Gastroesophageal sphincter (tissue), 4 donors: ENCODE measurements at places on chromosomes 3 and 15. TPM values are rescaled to one million over a fixed set of nuclear protein-coding genes. Genes with fewer than 3 reads are reported as not detected.

TERC gene
- total RNA-seq: 49.0 TPM

DNA sequence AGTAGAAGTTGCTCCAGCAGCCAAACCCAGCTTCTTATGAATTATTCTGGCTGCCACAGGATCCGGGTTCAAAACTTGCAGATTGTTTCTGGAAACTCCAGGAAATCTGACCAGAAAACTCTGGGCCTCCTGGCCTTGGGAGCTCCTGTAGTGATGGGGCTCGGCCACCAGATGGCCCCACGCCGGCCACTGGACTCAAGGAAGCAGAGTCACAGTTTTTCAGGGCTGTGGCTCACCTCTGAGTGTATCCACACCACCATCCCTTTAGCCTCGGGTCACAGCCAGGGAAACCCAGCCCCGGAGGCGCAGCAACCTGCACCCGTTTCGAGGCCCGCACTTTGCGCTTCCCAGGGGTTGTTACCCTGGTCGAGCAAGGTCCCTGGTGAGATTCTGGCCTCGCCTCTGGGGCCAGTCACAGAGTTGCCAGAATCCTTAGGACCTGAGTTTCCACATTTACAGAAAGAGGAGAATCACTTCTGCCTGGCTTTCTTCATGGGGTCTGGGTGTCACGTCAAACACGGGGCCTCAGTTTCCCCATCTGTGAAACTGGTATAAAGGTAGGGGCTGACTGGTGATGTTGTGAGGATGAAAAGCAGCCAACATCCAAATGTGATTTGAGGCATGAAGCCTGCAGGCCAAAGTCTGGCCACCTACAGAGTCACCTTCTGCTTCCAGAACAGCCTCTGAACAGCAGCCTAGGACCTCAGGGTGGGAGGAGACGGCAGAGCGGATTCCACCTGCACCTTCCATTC, 53.5 kb upstream of the LCTL start:
- peak; percentile 58 for ATAC-seq

SPINK8 gene
- not detected for total RNA-seq

DNA sequence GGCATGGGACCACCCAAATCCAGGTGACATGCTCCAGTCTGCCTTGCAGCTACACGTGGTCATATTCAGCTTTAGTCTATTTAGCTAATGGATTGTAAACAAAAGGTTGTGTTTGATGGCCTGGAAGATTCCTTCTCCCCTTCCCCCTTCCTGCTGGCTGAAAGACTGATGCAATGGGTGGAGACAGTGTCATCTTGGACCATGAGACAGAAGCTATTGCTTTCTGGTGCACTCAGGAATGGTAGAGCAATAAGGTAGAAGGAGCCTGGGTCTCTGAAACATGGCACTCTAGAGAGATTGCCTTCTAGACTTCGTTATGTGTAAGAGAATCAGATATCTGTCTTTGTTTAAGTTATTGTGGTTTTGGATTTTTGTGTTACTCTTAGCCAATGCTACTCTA, 25.7 kb upstream of the PTX3 start:
- no peak for ATAC-seq

- ATAC-seq: no peak
Observed at GRCh38 chr3:117719316-117719926, 1009.8 kb downstream of the TUSC7 start.

DNA sequence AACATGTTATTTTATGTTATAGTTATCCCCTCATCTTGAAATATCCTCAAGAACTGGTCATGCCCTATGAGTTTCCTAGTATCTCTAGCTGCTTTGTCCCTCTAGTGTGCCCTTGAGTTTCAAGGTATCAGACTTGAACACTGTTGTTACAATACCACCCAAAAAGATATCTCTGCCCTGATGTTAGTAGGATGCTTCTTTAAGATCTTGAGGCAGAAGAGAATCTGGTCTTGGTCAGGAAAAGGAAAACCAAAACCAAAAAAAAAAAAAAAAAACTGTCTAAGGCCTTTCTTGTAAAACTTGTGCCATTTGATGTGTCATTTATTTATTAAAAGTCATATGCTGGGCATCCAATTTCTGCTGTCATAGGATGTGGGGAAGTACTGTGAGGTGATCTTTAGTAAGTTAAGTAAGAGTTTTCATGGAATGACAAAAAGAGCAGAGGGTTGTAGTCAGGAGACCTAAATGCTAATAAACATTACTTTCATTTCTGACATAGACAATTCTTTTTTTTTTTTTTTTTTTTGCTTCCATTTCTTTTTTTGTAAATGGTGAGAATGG, 229.7 kb downstream of the NECTIN3 start:
- no peak for ATAC-seq

MOBP gene
- 0.08 TPM for total RNA-seq

LRRC15 gene
- 0.42 TPM for total RNA-seq

PAQR5 gene
- 2.3 TPM for total RNA-seq

HIGD2B gene
- total RNA-seq: not detected

DNA sequence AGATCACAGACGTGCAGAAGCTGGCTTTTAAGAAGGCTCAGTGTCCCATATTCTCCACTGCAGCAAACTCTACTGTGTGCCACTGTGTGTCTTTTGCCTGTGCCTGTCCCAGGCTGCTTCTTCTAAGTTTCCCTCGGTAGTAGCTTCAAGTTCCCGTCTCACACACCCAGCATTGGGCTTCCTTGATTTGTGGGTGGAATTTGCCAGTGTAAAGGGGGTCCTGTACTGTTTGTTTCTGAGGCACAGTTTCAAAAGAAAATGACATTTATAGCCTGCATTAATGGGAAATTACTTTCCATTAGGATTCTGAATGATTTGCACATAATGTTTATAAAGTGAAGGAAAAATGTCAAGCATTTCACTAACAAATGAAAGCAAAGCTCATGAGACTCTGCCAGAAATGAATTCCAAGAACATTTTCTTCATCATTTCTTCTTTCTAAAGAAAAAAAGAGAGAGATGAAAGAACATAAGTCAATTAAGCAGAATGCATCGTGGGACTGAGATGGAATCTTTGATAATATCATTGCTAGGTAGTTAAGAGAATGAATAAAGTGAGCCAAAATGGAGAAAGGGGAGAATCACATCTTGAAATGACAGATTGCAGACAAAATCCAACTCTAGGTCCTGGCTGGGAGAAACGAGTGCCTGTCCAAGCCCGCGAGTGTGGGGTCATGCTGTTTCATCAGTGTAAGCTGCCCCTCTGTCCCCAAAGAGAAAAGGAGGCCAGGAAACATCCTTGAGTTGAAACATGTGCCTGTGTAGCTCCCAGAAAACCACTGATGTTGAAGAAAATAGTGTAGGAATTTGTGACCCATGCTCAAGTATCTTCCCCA, 48.6 kb upstream of the ADAMTSL3 start:
- ATAC-seq: peak; percentile 85

DNA sequence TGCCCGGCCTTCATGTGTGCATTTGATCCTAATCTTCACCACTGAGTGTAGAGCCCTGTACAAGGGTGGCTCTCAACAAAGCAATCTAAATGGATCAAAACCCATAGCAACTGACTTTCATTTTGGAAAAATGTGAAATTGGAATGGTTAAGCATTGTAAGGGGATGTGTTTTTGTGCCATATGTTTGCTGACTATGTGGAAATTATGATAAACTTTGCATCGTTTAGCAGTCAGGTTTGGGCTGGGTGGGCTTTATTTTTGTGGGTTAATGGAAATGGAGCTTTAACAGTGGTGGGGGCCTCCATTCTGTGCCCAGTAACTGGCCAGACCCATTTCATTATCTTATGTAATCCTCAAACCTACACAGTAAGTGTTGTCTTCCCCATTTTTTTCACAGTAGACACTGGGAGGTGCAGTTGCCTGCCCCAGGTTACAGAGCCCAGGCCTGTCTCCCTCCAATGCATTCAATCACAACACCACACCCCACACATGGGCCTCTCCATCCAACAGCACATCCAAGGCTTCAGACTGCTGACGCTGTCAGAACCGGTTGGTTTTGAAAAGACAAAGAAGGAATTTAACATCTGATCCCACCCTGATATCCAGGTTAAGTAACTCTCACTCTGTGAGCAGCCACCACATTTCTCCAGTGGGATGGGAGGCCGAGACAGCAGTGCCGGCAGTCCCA, 136.3 kb upstream of the ABHD17C start:
- no peak for ATAC-seq

GRCh38 chr15:63715818-63716217, 117.9 kb downstream of the HERC1 start:
- no peak for ATAC-seq

GRCh38 chr3:61893840-61894566, 332.6 kb downstream of the PTPRG start:
- ATAC-seq: no peak

DNA sequence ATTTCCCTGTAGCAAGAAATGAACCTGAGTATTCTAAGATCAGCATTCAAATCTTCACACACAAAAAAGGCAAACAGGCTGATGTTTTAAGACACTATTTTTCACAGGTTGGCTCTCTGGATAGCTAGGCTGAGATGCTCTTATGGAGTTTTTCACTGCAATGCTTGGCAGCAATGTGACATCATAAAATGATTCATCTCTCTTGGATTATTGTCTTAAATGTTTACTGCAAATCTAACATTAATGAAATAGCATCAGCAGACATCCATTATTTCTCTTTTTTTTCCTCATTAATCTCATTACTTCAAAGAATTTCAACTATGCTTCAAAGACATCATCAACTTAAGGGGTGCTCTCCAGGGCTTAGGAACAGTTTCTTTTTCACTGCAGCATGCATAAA, 23.6 kb upstream of the SSUH2 start:
- no peak for ATAC-seq

GRCh38 chr3:195407531-195408409, 35.0 kb downstream of the ACAP2 start:
- ATAC-seq: no peak

- no peak for ATAC-seq
Observed at GRCh38 chr15:70451821-70452653, 311.3 kb downstream of the UACA start.

- no peak for ATAC-seq
Observed at GRCh38 chr3:129428007-129428375, 445 bp downstream of the EFCAB12 start.

DNA sequence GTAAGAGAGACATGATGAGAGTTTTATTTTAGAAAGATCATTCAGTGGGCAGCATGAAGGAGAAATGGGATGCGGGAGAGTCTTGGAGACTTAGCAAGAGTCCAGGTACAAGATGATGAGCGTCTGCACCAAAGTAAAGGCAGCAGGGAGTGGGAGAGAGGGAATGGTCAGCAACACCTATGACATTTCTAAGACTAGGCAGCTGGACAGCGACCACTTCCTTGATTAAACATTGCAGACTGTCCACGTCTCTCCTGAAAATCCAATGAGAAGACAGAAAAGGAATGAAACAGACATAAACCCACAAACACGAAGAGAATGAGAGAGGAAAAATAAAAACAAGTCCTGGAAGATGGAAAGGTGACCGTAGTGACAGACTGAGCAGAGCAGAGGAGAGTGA, 46.7 kb upstream of the HEG1 start:
- no peak for ATAC-seq

- ATAC-seq: peak; percentile 67
Observed at GRCh38 chr3:111668888-111669488, 73.8 kb upstream of the ZBED2 start.

DNA sequence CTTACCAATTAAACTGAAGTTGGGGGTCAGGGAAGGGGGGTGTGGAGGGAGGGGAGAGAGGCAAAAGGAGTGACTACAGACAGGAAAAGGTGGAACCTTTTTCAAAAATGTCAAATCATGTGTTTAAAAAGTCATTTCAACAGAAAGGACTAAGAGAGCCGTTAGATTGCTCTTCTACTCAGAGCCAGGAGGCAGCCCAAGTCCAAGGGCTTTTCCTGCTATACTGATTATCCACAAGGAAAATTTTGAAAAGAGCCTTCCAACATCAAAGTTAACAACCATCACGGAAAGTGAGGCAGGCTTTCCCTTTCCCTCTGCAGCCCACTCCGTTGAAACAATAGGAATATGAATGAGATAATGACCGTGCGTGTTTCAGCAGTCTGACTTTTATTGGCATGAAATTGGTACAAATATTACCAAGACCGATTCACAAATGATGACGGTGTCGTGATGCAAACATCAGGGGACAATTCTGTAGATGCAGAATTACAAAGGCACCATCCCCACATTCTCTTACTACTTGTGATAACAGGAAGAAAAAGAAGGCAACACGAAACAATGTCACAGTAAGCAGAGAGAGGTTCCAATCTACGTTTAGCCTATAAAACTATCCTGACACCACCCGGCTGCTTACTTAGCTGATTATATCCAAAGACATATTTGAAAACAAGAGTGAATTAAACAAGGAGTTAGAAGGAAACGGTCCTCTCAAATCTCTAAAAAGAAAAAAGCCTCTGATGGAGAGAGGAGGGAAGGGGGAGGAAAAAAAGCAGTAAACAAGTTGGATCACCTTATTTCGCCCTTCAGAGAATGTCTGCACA, 453.7 kb downstream of the FOXP1 start:
- no peak for ATAC-seq

WDR76 gene
- 6.4 TPM for total RNA-seq

DNA sequence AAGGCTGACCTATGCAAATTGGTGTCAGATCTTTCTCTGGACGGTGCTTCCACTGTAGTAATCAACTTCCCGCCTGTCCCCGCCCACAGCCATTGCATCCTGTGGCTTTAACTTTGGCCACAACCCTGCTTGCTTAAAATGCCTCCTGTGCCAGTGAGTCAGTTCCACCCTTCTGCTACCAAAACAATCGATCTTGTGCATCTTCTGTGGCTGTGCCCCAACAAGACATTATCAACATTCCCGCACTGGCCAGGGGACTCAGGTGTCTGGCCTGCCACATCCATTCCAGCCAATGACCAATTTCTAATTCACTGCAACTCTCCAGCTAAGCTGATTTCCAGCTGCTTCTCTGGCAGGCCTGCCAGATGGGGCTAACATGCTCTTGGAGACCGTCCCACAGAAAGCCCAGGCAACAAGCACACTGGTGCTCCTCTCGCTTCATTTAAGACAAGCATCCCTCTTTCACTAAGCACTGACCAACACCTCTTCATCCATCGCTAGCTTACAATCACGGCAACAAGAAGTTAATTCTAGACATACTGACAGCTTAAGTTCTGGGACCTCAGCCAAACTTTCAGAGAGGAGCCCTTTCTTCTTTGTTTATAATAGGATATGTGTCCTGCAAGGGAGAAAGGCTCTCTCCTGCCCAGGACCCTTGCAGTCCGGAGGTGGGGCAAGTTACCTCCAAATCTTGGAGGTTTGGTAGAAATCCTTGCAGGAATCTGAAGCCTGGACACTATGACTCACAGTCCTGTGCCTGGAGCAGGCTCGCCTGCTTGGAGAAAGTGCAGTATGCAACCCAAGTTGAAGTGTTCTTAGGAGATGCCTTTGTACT, 6.7 kb downstream of the CA12 start:
- peak; percentile 54 for ATAC-seq

DNA sequence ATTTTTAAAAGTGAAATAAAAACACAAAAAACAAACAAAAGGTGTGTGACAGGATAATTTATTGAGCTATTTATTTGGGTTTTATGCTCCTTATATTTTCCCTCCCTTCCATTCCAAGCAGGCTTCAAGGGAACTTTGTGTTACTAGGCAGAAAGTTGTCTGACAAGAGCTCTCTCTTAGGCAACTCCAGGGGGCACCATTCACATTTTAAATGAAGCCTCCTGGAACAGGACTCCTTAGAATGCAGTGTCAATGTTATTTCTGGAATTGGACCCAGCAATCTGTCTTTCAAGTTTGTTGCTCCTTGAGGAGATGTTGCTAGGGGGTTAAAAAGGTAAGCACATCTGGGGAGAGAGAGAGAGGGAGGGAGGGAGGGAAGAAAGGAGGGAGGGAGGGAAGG, 5.4 kb upstream of the RFX7 start:
- ATAC-seq: no peak
